Fibroblast of lung (primary cell): ENCODE measurements at places on chromosomes 7 and 10. TPM values are rescaled to one million over a fixed set of nuclear protein-coding genes. Genes with fewer than 3 reads are reported as not detected.

The CALHM3 gene
- total RNA-seq, result not detected in 2 replicates

The CLRN3 gene
- not detected in 2 replicates for total RNA-seq

The SKIDA1 gene
- total RNA-seq, result 0.50 and 0.51 TPM in 2 replicates

The OR2A42 gene
- total RNA-seq, result under 0.01 TPM in 1 of 2 replicates, not detected in the other

The FAM237B gene
- under 0.01 TPM in 1 of 2 replicates, not detected in the other for total RNA-seq

The CHN2 gene
- 0.33 and 1.3 TPM in 2 replicates for total RNA-seq

The LIPA gene
- total RNA-seq, result 47.8 and 72.3 TPM in 2 replicates

The NKX1-2 gene
- not detected in 2 replicates for total RNA-seq

The CUX1 gene
- total RNA-seq, result 36.0 and 38.1 TPM in 2 replicates

The BLNK gene
- total RNA-seq, result 0.33 and 0.51 TPM in 2 replicates

The IFIT1B gene
- under 0.01 TPM in 1 of 2 replicates, not detected in the other for total RNA-seq

The FAM25C gene
- not detected in 2 replicates for total RNA-seq

The TAF6 gene
- total RNA-seq, result 33.1 and 41.5 TPM in 2 replicates

The DYNC1I1 gene
- under 0.01 and 0.17 TPM in 2 replicates for total RNA-seq

The EBLN1 gene
- not detected in 2 replicates for total RNA-seq

The ASAH2 gene
- 0.51 and 0.99 TPM in 2 replicates for total RNA-seq

The VPS50 gene
- 43.7 and 46.4 TPM in 2 replicates for total RNA-seq

The ERVW-1 gene
- not detected in 2 replicates for total RNA-seq

The FFAR4 gene
- total RNA-seq, result not detected in 2 replicates

The ACSM6 gene
- total RNA-seq, result not detected in 2 replicates

The SLC26A3 gene
- total RNA-seq, result not detected in 2 replicates

The COMTD1 gene
- 5.6 and 8.3 TPM in 2 replicates for total RNA-seq

The AQP1 gene
- 10.8 and 44.6 TPM in 2 replicates for total RNA-seq

The NODAL gene
- total RNA-seq, result not detected in 2 replicates

The CYP2C19 gene
- total RNA-seq, result not detected in 2 replicates

The STEAP4 gene
- 0.26 and 0.99 TPM in 2 replicates for total RNA-seq

The PILRA gene
- 0.33 TPM in 1 of 2 replicates, not detected in the other for total RNA-seq

The TAS2R3 gene
- total RNA-seq, result 1.3 and 2.8 TPM in 2 replicates

The CHST12 gene
- 1.5 and 3.5 TPM in 2 replicates for total RNA-seq

The PSMC2 gene
- total RNA-seq, result 144 and 175 TPM in 2 replicates

The GLUD1 gene
- total RNA-seq, result 286 and 327 TPM in 2 replicates

The PTPN20 gene
- total RNA-seq, result 0.33 and 1.5 TPM in 2 replicates

The TUBGCP2 gene
- 51.6 and 60.8 TPM in 2 replicates for total RNA-seq

The KIAA1549 gene
- total RNA-seq, result 0.66 and 0.77 TPM in 2 replicates

The LBX1 gene
- total RNA-seq, result under 0.01 TPM in 2 replicates

The ANKRD2 gene
- 1.8 TPM in 2 replicates for total RNA-seq

The SLC26A5 gene
- total RNA-seq, result not detected in 2 replicates

The TAF3 gene
- 1.5 and 2.1 TPM in 2 replicates for total RNA-seq

The RELN gene
- total RNA-seq, result 0.33 and 1.8 TPM in 2 replicates

The FLNC gene
- total RNA-seq, result 106 and 191 TPM in 2 replicates

The CDC123 gene
- total RNA-seq, result 138 and 144 TPM in 2 replicates

The CFAP46 gene
- total RNA-seq, result 0.26 and 0.66 TPM in 2 replicates
